ENCODE measurements at places on chromosomes 1 and 21.

DNA sequence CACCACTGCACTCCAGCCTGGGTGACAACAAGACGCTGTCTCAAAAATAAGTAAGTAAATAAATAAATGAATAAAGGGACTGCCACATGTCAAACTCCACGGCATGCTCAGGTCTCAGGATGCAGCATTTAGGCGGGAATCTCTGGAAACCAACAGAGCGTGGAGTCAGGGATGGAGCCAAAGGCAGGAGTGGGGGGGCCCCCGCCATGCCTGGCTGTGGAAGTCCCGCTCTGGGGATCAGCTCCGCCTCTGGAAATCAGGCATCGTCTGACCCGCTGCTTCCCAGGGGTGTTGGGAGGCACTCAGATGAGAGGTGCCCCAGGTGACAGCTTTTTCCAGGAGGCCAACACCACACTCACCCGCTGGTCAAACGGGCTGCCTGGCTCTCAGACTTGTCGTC lies 20.2 kb downstream of the KIF17 start:
- DNase-seq = no peak

- no peak for DNase-seq
Measured at GRCh38 chr1:89668961-89669360, 36.0 kb downstream of the LRRC8C start.

DNA sequence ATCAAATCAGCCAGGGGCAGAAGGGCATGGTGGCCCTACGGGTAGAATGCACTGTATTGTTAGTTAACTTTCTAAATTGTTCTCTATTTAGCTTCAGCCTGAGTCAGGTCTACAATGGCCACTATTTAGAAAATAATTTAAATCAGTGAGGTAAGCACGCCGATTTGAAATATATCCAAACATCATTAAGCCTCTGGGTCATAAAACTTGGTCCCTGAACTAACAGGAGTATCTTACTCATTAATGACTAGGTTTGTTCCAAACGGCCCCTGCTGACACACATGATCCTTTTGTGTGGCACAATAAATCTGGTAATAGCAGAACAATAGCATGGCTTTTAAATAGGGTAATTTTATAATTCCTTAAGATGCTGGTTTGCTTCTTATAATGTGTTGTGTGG lies 48.4 kb downstream of the STX6 start:
- no peak for DNase-seq

GRCh38 chr21:18334066-18334465 lies 69.5 kb downstream of the TMPRSS15 start:
- DNase-seq = no peak

GRCh38 chr1:46148318-46148717 lies 15.9 kb upstream of the PIK3R3 start:
- DNase-seq = no peak

GRCh38 chr1:194300340-194300739 lies 1113.9 kb upstream of the B3GALT2 start:
- no peak for DNase-seq

DNA sequence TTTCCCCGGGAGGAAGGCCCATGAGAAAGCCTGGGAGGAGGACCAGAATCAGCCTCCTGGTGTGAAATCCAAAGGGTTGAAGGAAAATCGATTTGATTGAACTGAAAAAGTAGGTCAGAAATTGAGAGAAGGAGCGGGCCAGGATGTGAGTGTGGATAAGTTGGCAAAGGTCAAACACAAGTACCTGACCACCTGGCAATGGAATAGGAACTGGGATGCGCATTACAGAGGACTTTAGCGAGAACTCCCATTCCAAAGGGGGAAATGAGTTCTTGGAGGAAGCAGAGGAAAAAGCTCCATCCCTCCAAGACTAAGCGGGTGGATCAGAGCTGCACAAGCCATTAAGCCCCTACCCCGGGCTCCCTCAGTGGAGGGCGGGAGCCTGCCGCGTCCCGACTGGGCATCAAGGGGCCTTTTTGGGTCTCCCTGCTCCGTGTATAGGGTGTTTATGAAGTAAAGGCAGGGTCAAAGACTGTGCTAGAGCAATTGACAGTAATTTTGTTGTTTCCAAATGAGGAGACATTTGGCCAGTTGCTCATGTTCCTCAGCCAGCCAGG lies 56.4 kb downstream of the TGFB2 start:
- DNase-seq = no peak

Measured in T-helper 17 cell (primary cell).